MCF 10A (cell line): ENCODE measurements at places on chromosomes 7 and 10.
A peak's percentile ranks its signal among the peaks of the same experiment; 100 is the strongest.

- no peaks in the 10 kb centered on the region for H3K4me1 ChIP-seq
- no peak overlapping the region for H3K27ac ChIP-seq
- DNase-seq, result no peak
- H3K4me3 ChIP-seq, result no peak overlapping the region
- H3K36me3 ChIP-seq, result no peaks in the 10 kb centered on the region
- no peaks in the 10 kb centered on the region for H3K27me3 ChIP-seq
These were observed 12.9 kb upstream of the MICU1 start for GRCh38 chr10:72638586-72639440.

DNA sequence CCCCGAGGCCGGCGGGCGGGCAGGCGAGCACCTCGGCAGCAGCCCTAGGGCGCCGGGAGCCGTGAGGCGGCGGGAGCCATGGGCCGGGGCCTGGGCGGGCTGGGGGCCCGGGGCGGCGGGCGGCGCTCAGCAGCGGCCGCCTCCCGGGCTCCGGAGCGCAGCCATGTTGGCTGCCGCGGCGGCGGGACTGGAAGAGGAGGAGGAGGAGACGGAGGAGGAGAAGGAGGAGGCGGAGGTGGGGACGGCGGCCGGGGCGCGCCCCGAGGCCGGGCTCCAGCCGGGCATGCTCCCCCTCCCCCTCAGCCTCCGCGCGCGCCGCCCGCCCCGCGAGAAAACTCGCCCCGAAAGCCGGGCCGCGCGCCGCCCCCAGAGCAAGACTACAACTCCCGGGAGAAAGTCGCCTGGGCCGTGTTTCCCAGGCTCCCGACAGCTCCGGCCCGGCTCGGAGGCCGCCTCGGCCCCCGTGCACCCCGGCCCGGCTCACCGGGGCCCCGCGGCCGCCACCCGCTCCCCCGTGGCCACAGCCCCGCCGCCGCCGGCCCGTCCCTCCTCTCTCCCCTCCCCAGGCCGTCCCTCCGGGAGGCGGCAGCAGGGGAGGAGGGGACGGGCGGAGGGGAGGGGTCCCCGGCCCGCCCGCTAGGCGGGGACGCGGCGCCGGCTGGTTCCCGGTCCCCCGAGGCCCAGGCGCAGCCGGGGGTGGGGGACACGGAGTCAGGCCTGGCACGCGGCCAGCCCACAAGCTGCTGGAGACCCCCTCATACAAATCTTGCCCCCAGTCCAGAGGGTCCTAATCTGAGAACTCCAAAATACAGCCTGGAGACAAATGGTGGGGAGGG, at the start of gene DLG5:
Gene DLG5 (minus strand): TSS at position 190 of the 836 bp plus-strand sequence. CDS start 235 bp downstream, outside the sequence.
- H3K27ac ChIP-seq, result peak within 1 kb of the TSS; percentile 80
- no peaks in the 10 kb centered on the region for H3K27me3 ChIP-seq
- peak within 1 kb of the TSS; percentile 90 for H3K4me3 ChIP-seq
- H3K36me3 ChIP-seq, result peaks cover 22% of the 10 kb centered on the region
- H3K4me1 ChIP-seq, result peaks cover 29% of the 10 kb centered on the region

DNA sequence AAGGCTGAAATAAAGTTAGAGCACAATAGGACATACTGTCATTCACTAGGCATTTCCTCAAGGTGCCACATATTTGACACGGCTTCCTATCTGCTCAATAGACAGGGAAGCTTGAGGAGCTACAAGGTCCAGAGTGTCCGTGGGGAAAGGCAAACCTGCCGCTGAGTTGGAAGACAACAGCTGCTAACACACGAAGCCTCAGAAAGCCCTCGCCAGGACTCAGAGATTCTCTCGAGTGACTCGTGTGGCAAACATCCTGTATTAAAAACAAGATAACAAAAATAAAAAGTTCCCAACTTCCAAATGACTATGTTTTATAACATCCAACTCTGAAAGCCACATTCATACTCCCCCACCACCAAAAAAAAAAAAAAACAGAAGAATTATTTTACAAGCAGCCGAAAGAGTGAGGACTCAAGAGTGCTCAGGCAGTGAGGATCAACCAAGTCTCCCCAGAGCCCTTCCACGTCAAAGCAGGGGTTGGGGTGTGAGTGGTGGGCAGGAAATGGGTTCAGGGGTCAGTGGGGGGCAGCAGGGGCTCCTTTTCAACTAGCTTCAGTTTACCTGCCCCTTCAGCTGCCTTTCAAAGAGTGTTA, 67.6 kb downstream of the STK17A start:
- H3K36me3 ChIP-seq, result peaks cover 58% of the 10 kb centered on the region
- no peak for DNase-seq
- H3K27ac ChIP-seq, result peak overlapping the region; percentile 89
- H3K4me3 ChIP-seq, result no peak overlapping the region
- peaks cover 64% of the 10 kb centered on the region for H3K4me1 ChIP-seq
- no peaks in the 10 kb centered on the region for H3K27me3 ChIP-seq

- no peak overlapping the region for H3K27ac ChIP-seq
- H3K4me1 ChIP-seq, result peaks cover 18% of the 10 kb centered on the region
These were observed 380.4 kb upstream of the SORCS1 start for GRCh38 chr10:107544706-107545520.

DNA sequence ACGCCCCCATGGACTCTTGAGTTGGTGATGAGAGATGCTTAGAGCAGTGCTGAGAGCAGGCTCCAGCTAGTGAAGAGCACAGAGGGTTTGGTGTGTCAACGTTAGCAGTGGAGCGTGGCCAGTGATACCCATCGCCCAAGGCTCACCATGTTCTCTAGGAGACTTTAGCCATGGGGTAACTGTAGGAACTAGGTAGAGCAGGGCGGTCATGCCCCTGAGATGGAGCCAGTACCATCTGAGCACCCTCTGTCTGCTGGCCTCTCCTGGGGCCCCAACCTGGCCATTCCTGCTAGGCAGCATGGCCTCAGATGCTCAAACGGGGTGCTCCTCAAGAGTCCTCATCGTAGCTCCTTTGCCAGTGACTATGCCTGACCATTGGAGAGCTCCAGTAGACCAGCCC, 179.7 kb downstream of the KCND2 start:
- no peak overlapping the region for H3K4me3 ChIP-seq
- no peaks in the 10 kb centered on the region for H3K4me1 ChIP-seq
- no peaks in the 10 kb centered on the region for H3K27me3 ChIP-seq

DNA sequence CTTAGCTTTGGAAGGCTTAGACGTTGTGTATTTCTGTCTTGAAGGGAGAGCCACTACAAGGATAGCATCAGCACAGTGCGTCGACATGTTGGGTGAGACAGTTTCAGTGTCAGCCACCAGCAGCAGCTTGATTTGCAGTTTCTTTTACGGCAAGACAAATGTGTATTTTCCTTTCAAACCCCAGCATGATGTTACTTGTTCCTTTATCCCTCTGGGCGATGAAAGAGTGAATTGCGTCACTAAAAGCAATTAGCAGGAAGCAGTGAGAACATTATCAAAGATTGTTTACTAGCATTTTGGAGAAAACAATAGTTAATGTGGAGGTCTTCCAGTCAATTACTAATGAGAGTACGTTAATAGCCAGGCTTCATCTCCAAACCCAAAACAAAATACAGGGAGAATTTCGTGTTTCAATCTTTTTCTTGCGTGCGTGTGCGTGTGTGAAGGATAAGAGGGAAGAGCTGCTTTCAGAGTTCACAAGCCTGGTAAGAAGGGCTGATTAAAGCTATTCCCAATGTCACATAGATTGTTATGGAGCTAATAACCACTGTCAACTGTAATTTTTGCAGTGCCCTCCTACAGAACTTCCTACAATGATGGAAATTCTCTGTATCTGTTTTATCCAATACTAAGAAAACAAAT, 157.1 kb upstream of the AOAH start:
- DNase-seq, result peak; percentile 37
- no peaks in the 10 kb centered on the region for H3K36me3 ChIP-seq
- peaks cover 9% of the 10 kb centered on the region for H3K4me1 ChIP-seq
- H3K27ac ChIP-seq, result no peak overlapping the region

DNA sequence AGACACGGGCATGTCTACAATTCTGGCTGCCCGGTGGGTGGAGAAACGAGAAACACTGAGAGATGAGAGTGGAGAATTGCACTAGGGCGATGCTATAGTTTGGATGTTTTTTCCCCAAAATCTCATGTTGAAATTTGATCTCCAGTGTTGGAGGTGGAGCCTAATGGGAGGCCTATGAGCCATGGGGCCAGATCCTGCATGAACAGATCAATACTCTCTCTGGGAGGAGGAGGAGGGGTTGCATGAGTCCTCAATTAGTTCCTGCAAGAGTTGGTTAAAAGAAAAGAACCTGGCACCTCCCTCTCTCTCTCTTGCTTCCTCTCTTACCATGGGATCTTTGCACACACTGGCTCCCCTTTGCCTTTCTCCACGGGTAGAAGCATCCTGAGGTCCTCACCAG, 299.1 kb downstream of the CALN1 start:
- H3K4me1 ChIP-seq, result no peaks in the 10 kb centered on the region
- H3K27ac ChIP-seq, result no peak overlapping the region
- H3K36me3 ChIP-seq, result no peaks in the 10 kb centered on the region
- no peak for DNase-seq
- no peaks in the 10 kb centered on the region for H3K27me3 ChIP-seq
- H3K4me3 ChIP-seq, result no peak overlapping the region

DNA sequence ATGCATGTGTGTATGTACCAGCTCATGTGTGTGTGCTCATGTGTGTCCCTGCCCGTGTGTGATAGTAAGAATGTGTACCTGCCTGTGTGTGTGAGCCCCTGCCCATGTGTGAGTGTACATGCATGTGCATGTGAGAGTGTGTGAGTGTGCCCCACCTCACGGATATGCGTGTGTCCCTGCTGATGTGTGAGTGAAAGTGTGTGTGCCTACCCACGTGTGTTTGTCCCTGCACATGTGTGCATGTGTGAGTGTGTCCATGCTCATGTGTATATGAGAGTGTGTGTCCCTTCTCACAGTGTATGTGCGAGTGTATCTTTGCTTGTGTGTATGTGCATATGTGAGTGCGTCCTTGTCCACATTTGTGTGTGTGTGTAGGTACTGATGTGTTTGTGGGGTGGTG, 69.6 kb downstream of the CDH23 start:
- no peaks in the 10 kb centered on the region for H3K4me1 ChIP-seq
- H3K4me3 ChIP-seq, result no peak overlapping the region
- no peaks in the 10 kb centered on the region for H3K36me3 ChIP-seq
- H3K27ac ChIP-seq, result no peak overlapping the region

GRCh38 chr10:106608066-106608465, 556.4 kb downstream of the SORCS1 start:
- H3K27me3 ChIP-seq, result no peaks in the 10 kb centered on the region
- H3K4me3 ChIP-seq, result no peak overlapping the region

DNA sequence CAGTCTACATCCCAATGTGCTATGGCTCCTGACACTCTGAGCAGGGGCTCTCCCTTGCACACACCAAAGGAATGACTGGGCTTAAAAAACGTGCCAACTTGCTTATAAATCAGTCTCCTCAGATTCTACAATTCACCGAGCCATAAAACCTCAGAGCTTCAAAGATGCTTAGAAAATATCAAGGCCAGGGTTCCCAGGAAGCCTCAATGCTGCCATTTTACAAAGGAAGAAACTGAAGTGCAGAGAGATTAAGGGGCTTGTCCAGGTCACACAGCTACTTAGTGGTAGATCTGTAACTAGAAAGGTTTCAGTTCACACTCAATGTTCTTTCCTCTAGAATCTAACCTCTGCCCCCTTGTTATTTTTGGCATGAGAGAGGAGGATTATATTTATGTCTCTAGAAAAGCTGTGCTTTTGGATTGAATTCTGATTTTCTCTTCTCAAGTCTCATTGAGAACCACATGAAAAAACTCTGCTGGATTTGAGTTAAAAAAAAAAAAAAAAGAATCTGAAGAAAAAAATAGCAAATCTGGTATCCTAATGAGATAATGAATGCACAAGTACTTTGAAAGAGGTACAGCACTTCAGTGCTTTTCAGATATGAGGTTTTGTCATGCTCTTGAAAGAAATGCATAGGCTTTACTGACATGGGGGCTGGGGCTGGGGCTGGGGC, 22.3 kb upstream of the TSPAN33 start:
- no peak for DNase-seq
- no peak overlapping the region for H3K4me3 ChIP-seq
- H3K27ac ChIP-seq, result no peak overlapping the region
- H3K4me1 ChIP-seq, result no peaks in the 10 kb centered on the region

- no peak for DNase-seq
- no peak overlapping the region for H3K27ac ChIP-seq
- no peaks in the 10 kb centered on the region for H3K4me1 ChIP-seq
- H3K36me3 ChIP-seq, result peaks cover 7% of the 10 kb centered on the region
- H3K4me3 ChIP-seq, result no peak overlapping the region
These were observed 107.2 kb downstream of the SPDYE5 start for GRCh38 chr7:75599244-75599781.
